Stimulated activated CD4-positive, alpha-beta T cell treated with anti-CD3 and anti-CD28 coated beads, Interleukin-1b, Interleukin-23, amount 100 ng/mL, for 1 hour (primary cell): ENCODE measurements at places on chromosomes 7 and 10.
A peak's percentile ranks its signal among the peaks of the same experiment; 100 is the strongest.

GRCh38 chr10:69957886-69958555 is 94.6 kb upstream of the MACROH2A2 start:
- no peak for DNase-seq

- DNase-seq = peak; percentile 37
Observed at GRCh38 chr10:114544045-114544659, 113.9 kb downstream of the ABLIM1 start.

DNA sequence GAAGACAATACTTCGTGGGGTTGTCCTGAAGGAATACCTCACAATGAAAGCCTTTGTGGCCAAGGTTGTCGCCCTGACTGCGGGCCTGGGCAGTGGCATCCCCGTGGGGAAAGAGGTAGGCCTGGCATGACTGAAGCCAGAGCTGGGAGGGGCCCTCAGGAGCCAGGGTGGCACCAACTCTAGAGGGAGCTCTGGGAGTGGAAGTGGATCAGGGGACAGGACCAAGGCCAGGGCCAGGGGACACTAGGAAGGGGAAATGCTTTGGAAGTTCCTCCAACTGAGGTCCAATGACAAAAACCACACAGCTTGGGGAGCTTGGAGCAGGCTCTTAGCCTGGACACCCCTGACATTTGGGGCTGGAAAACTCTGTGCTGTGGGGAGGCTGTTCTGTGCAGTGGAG is 5.8 kb downstream of the CLCN1 start:
- no peak for DNase-seq

GRCh38 chr10:67943917-67944316 is 59.5 kb downstream of the SIRT1 start:
- DNase-seq = no peak

GRCh38 chr10:74432841-74433594 is 282.0 kb downstream of the ADK start:
- no peak for DNase-seq

GRCh38 chr7:51295440-51296245 is 21.0 kb downstream of the COBL start:
- no peak for DNase-seq

DNA sequence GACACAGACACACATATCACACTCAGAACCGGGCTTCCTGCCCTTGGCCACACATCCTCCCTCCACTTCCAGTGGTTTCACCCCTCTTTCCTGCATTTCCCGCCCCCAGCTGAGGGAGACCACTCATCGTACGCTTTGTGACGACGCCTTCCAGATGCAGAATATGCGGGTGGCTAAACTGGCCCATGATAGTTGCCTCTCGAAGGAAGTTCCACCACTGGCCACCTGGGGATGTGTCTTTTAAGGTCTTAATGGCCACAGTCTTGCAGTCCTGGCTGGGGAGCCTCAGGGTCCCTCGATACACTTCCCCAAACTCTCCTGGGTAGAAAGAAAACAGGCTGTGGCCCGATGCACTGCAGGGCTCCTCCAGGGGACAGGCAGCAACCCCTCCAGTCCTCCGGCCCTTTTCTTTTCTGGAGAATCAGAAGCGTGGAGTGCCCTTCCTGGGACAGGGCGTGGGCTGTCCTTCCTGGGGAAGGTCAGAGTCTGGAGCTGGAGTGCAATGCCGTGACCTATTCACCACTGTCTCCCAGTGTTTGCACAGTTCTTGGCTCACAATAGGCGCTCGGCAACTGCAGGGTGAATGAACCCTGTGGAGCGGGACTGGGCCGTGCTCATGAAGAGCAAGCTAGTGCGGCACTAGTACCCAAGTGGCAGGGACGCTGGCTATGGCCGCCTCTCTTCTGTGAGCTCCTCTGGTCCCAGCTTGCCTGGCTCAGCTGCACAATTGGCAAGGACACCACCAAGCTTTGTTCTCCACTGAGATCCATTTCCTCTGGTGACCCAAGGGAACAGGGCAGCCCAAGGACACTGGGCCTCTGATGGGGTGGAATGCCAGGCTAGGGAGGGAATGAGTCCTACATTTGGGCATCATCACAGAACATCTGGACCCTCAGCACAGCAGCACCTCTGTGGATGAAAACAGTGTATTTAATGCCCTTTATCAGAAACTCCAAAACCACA is 13.2 kb downstream of the EPHA1 start:
- no peak for DNase-seq

GRCh38 chr10:17914169-17915045 is 37.3 kb upstream of the SLC39A12 start:
- DNase-seq = no peak

- no peak for DNase-seq
Observed at GRCh38 chr7:43535810-43536585, 46.9 kb upstream of the STK17A start.

DNA sequence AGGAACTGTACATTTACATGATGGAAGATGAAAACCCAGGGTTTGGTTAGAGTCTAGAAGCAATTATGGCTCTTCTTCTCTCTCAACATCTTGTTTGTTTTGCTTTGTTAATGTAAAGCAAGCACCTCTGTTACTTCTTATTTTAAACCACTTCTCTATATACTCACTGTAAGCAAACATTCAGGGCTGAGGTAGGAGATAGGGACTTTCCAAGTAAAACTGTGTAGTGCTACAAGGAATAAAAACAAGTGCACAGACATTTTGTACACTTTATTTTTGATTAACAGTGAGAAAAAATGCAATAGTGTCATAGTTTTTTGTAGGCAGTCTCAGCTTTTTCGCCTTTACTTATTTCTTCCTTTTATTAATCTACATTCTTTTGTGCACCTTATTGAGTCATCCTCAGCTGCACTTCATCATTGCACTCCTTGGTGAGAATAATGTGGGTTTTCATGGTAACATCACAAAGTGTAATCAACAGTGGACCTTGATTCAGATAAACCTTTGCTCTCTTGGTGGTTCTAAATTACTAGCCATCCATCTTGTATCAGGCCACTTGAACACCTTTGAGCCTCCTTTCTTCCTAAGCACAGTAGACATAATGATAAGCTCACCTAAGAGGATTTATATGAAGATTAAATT is 52.9 kb downstream of the ELMO1 start:
- DNase-seq = no peak

DNA sequence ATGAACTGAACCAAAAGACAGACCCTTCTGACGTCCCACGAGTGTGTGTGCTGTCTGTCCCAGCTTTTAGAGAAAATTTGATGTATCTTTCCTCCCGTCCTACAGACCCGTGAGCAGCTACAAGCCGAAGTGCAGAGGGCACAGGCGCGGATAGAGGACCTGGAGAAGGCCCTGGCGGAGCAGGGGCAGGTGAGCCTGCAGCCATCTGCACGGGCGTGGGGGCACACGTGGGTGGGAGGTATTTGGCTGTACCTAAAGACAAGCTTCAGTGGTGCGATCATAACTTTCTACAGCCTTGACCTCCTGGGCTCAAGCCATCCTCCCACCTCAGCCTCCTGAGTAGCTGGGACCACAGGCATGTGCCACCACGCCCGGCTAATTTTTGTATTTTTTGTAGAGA is 41.7 kb upstream of the DPYSL4 start:
- no peak for DNase-seq

GRCh38 chr10:51342381-51342780 is 268.1 kb downstream of the PRKG1 start:
- no peak for DNase-seq

DNA sequence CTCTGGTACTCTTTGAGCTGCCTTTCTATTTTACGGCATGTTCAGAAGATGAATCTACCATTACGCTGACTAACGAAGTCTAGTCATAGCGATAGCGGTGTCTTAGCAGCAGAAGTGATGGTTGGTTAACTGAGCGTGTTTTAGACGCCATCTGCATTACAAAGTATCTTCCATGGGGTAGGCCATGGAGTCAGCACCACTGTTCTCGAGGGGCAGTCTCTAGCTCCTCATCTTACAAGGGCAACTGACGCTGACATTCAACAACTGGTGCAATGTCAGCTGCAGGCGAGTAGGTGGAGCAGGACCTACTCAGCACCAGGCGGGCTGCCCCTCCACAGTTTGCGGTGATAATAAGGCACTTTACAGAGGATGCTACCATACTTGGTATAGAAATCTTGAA is 88.7 kb downstream of the ADARB2 start:
- no peak for DNase-seq

DNA sequence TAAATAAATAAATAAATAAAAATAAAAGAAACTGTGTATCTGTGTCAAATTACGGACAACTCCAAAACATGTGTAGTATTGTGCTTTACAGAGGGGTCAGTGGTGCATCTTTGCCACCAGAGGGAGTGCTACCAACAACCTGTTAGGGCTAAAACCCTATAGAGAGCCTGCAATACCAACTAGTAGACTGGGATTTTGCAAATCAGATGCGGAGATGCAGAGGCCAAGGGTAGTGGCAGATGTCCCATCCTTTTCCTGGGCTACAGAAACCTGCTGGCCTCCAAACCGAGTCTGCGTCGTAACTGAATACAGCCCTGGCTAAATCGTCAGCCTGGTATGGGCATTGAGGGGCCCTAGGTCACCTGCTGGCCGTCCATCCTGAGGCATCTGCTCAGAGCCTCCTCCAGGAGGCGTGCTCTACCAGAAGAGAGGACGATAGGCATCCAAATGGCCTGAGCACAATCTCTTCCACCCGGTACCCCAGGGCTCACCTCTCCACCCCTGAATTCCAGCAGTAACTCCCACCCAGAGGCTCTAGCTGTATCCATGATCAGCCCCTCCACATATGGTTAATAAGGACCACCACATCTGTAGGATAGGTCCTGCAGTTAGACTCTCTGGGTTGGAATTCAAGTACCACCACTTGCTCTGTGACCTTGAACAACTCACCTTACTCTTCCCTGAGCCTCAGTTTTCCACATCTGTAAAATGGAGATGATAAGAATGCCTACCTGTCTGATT is 6.2 kb upstream of the RRP12 start:
- DNase-seq = no peak

DNA sequence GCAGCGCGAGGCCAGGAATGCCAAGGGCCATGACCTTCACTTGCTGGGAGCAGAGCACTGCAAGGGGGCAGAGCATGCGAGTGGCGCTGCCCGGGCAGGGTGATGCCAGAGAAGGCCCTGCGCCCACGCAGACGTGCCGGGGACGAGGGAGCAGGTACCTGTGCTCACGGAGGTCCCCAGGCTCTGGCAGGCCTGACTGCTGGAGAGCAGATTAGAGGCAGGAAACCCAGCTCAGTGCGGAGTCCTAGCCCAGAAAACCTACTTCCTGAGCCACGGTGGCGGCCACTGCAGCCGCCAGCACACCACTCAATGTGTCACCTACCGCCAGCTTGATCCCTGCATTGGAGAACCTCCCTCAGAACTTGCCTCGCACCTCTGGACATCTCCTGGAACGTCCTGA is 148.4 kb downstream of the MAD1L1 start:
- DNase-seq = no peak

DNA sequence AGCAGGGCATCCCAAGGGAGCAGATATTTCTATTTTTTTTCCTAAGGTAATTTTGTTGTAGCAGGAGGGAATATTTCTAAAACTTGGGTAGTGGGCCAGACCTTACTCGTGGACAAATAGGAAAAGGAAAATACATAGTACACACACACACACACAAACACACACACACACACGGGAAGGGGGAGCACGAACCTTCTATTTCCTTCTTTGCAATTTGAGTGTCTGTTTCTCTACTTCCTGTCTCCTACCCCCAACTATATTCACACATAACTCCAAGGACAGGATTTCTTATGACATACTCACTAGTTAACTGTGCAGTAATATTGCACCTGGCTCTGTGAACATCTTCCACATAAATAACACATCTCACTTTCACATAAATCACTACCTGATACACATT is 4.4 kb downstream of the LDB1 start:
- DNase-seq = no peak

- DNase-seq = no peak
Observed at GRCh38 chr10:102040305-102041050, 15.5 kb downstream of the ARMH3 start.

DNA sequence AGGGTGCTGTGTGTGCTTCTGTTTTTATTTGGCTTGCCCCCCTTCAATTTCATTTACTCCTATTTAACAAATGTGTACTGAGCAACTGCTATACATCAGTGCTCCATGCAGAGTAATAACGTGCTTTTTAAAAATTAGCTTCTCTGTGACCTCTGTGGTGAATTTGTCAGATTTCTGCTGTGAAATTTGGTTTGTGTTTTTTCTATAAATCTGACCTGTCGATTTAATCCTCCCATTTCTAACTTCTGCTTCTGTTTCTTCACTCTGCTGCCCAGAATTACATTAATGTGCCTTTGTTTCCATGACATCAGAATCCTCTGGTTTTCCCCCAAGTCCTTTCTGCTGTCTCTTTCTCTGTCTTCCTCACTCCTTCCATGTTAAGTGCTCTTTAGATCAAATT is 123.8 kb upstream of the CACNA2D1 start:
- DNase-seq = no peak

GRCh38 chr10:6211671-6212635 is 9.2 kb downstream of the PFKFB3 start:
- no peak for DNase-seq

DNA sequence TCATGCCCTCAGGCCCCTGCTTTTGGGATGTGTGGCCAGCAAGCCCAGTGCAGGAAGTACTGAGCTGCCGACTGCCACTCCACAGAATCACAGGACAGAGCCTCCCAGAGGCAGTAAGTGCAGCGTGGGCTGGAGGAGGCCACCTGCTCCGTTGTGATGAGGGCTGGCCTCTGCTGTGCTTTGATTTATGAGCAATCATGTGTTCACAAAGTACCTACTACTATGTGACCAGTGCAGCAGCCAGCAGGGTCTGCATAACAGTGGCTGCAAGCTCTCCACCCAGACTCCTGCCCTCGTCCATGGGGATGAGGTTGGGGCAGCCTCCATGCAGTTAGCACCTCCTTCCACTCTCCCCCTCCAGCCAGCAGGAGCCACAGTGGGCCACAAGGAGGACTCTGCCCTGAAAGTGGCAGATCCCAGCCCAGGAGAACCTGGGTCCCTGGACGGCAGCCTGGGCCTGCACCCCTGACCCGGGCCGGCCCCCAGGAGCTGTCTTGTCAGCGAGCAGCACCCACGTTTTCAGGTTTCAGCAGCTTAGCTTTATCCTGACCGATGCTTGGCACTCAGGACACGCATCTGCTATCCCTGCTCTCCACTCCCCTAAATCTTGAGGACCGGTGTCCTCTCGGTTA is 37.7 kb upstream of the INSIG1 start:
- no peak for DNase-seq

- DNase-seq = no peak
Observed at GRCh38 chr10:46014683-46015405, 15.6 kb downstream of the NCOA4 start.

DNA sequence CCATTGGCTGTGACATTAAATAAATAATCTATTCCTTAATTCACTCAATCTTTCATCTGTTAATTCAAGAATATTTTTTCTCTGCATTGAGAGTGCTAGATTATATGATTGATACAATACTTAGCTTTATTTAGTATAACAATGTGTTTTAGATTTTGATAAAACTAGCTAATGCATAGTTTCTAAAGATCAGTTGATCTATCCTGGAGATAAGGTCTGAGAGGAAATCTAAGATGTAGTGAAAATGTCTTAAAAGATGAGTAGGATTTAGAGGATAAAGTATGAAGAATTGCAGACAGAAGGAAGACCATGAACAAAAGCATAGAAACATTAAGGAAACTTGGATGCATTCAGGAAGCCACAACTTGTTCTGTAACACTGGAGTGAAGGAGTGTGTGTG is 110.3 kb downstream of the ETV1 start:
- no peak for DNase-seq

GRCh38 chr7:154427533-154427932 is 375.3 kb downstream of the DPP6 start:
- DNase-seq = no peak

- DNase-seq = no peak
Observed at GRCh38 chr7:66281678-66282590, 76.8 kb downstream of the TPST1 start.

GRCh38 chr7:43664681-43665080 is 64.6 kb downstream of the COA1 start:
- no peak for DNase-seq
